ENCODE measurements at places on chromosomes 1 and 21. TPM values are rescaled to one million over a fixed set of nuclear protein-coding genes. Genes with fewer than 3 reads are reported as not detected.

- DNase-seq, result no peak
- H3K4me1 ChIP-seq, result no peaks in the 10 kb centered on the region
- no peaks in the 10 kb centered on the region for H3K36me3 ChIP-seq
- H3K4me3 ChIP-seq, result no peak overlapping the region
- no peaks in the 10 kb centered on the region for H3K27me3 ChIP-seq
Observed at GRCh38 chr1:43322506-43322905, 15.1 kb upstream of the MPL start.

DNA sequence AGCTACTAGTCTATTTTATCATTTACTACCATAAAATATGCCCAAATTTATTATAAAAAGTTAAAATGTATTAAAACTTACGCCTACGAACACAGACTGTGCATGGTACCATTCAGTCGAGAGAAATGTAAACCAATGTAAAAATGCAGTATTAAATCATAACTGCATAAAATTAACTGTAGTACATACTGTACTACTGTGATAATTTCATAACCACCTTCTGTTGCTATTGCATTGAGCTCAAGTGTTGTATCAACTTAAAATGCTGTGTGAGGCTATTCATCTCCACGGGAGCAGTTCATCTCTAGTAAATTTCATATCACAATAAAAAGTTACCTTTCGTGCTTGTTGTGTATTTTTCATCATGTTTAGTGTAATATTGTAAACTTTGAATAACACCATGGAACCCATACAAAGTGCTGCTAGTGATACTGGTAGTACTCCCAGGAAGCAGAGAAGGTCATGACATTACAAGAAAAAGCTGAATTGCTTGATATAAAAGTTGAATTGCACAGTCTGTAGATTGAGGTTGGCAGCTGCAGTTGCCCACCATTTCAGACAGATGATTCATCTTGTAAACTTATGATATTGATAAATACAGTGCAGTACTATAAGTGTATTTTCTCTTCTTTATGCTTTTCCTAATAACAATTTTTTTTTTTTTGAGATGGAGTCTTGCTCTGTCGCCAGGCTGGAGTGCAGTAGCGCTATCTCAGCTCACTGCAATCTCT is 19.0 kb upstream of the CENPF start:
- H3K27me3 ChIP-seq, result no peaks in the 10 kb centered on the region
- no peak overlapping the region for H3K4me3 ChIP-seq
- H3K36me3 ChIP-seq, result no peaks in the 10 kb centered on the region
- H3K4me1 ChIP-seq, result peaks cover 46% of the 10 kb centered on the region
- H3K27ac ChIP-seq, result peak overlapping the region; percentile 86

NTMT2 gene
- total RNA-seq, result not detected

RHOC gene
- total RNA-seq, result 197 TPM

ST7L gene
- 13.4 TPM for total RNA-seq

DNA sequence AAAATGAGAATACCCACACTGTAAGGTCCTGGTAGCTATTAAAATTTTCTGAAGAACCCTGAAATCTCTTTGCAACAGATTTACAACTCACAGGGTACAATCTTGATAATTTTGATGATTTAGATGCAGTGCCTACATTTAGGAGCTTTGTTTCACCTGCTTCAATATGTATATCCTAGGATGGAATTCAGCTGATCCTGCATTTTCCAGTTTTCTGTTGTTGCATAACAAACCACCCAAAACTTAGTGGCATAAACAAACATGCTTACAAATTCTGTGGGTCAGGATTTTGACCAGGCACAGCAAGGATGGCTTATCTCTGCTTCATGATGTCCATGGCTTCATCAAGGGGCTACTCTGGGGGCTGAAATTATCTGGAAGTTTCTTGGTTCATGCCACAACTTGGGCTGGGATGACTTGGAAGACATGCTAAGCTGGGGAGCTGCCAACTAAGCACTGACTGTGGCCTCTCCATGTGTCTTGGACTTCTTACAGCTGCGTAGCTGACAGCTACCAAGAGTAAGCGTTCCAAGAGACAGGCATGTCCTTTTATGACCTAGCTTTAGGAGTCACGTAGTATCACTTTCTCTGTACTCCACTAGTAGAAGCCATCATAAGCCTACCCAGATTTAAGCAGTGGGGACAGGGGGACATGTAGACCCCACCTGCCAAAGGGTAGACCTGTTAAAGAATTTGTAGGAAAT is 108.5 kb downstream of the CACHD1 start:
- H3K27ac ChIP-seq, result no peak overlapping the region
- no peaks in the 10 kb centered on the region for H3K27me3 ChIP-seq
- DNase-seq, result no peak
- no peak overlapping the region for H3K4me3 ChIP-seq

GRCh38 chr1:35844826-35845225 is 37.0 kb downstream of the AGO4 start:
- no peak overlapping the region for H3K27ac ChIP-seq
- H3K4me3 ChIP-seq, result no peak overlapping the region
- no peaks in the 10 kb centered on the region for H3K36me3 ChIP-seq
- H3K27me3 ChIP-seq, result no peaks in the 10 kb centered on the region

SPRR2A gene
- not detected for total RNA-seq

- H3K4me1 ChIP-seq, result peaks cover 2% of the 10 kb centered on the region
- no peak overlapping the region for H3K27ac ChIP-seq
- no peak overlapping the region for H3K4me3 ChIP-seq
- no peaks in the 10 kb centered on the region for H3K27me3 ChIP-seq
Observed at GRCh38 chr1:151814426-151814825, 9.2 kb upstream of the LINGO4 start.

DNA sequence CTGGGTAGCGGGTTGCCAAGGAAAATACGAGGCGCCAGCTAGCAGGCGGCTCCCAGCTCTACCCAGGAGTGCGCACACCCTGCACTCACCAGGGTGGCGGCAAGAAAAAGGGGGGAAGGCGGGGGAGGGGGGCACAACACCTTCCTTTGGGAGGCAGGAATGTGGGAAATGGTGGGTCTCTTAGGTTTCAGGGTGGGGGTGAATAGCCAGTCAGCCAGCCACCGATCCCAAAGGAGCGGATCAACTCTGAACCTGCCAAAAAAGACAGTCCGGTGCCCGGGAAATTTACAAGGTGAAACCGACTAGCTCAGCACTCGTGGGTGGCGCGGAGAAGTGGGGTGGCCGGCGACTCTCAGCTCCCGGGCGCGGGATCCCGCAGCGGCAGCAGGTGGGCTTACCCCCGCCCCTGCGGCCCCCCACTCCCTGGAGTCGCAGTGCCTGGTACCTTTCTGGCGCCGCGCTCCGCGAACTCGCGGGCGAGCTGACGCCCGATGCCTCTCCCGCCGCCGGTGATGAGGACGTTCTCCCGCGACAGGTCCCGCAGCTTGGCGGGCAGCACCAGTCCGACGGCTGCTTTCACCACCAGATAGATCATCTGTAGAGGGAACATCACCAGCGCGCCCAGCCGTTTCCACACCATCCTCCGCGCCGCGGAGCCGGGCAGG is 1.2 kb downstream of the DHRS3 start:
- H3K36me3 ChIP-seq, result peaks cover 5% of the 10 kb centered on the region
- peak overlapping the region; percentile 95 for H3K4me3 ChIP-seq
- no peak for DNase-seq
- peak overlapping the region; percentile 95 for H3K27ac ChIP-seq
- H3K4me1 ChIP-seq, result peaks cover 62% of the 10 kb centered on the region

GRCh38 chr1:8818325-8818775 is 910 bp upstream of the RERE start:
- no peaks in the 10 kb centered on the region for H3K27me3 ChIP-seq
- no peaks in the 10 kb centered on the region for H3K36me3 ChIP-seq
- DNase-seq, result no peak
- H3K4me3 ChIP-seq, result peak overlapping the region; percentile 91
- peak overlapping the region; percentile 95 for H3K27ac ChIP-seq
- peaks cover 51% of the 10 kb centered on the region for H3K4me1 ChIP-seq

GRCh38 chr1:150053926-150054325 is 13.7 kb upstream of the VPS45 start:
- H3K4me1 ChIP-seq, result no peaks in the 10 kb centered on the region
- H3K36me3 ChIP-seq, result no peaks in the 10 kb centered on the region
- no peak overlapping the region for H3K4me3 ChIP-seq
- DNase-seq, result no peak
- no peak overlapping the region for H3K27ac ChIP-seq
